Stimulated activated memory B cell treated with anti-CD40 and anti-IgM and Interleukin-4, amounts not matched to agents 10 μg/mL and 1 μg/mL and 100 μg/mL, for 72 hours (primary cell): ENCODE measurements at places on chromosomes 7 and 10.

DNA sequence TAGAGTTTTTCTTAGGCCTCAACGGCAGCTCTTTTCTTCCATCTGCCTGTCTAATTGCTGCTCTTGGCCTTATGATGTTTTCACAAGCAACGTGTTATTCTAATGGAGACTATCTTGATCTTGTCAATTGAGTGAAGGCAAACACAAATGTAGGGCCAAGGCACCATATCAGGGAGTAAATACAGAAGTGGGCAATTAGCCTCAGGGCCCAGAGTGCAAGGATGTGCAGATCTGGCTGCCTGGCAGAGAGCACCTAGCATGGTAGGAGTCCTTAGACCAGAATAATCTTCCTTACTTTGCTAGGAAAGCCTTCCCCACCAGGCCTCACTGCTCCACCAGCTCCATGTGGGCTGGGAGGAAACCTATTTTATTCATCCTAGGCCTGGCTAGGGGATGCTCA lies 590.9 kb downstream of the LRMDA start:
- ATAC-seq = no peak

DNA sequence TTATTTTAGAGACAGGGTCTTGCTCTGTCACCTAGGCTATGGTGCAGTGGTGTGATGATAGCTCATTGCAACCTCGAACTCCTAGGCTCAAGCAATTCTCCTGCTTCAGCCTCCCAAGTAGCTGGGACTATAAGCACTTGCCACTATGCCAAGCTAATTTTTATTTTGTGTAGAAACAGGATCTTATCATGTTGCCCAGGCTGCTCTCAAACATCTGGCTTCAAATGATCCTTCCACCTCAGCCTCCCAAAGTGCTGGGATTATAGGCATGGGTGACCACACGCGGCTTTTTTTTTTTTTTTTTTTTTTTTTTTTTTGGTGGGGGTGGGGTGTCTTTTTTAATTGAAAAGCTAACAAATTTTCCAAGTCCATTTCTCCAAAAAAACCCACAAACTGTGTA lies 18.4 kb downstream of the HPS6 start:
- no peak for ATAC-seq

- no peak for ATAC-seq
Measured at GRCh38 chr7:80206763-80207162, 72.1 kb downstream of the GNAI1 start.

DNA sequence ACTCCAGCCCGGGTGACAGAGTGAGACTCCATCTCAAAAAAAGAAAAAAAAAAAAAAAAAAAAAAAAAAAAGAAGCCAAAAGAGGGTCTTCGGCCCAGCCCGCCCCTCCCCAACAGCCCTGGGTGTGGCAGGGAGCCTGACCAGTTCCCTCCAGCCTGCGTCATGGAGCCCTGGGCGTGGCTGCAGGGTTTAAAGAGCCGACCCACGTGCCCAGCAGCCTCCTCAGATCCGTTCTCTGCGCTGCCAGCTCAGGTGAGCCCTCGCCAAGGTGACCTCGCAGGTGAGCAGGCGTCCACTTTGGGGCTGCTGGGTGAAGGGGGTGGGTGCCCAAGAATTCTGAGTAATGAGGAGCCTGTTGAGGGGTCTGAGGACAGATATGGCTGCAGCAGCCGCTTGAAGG lies at the start of gene FXYD4:
Gene FXYD4 (plus strand): TSS at position 219 of the 400 bp plus-strand sequence. CDS start 2,111 bp downstream, outside the sequence.
- peak; percentile 18 for ATAC-seq

DNA sequence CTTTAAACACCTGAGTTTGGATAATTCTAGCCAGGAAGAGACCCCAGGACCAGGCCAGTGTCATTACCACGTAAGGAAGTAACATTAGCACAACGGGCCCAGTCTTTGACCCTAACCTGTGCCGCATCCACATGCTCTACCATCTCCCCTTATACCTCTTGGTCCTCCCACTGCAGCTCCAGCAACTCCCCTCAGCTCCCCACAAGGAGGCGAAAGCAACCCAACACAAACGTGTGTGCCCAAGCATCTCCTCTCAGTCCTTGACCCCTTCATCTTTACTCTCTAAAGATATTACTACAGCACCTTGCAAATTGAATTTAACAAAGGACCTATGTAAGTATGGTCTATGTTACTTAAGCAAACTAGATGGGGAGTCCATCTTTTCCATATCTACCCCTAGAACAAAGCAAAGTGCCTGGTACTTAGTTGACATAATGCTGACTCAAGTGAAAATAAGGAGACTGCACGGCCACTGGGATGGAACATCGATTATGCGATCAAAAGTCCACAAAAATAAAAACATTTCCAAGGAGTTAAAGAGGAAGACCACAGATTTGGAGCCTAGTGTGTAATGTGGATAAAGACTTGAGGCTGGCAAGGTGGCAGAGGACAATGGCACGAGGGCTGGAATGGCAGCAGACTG lies 147.7 kb downstream of the JAZF1 start:
- no peak for ATAC-seq

GRCh38 chr10:3925184-3925583 lies 140.2 kb upstream of the KLF6 start:
- ATAC-seq = no peak

DNA sequence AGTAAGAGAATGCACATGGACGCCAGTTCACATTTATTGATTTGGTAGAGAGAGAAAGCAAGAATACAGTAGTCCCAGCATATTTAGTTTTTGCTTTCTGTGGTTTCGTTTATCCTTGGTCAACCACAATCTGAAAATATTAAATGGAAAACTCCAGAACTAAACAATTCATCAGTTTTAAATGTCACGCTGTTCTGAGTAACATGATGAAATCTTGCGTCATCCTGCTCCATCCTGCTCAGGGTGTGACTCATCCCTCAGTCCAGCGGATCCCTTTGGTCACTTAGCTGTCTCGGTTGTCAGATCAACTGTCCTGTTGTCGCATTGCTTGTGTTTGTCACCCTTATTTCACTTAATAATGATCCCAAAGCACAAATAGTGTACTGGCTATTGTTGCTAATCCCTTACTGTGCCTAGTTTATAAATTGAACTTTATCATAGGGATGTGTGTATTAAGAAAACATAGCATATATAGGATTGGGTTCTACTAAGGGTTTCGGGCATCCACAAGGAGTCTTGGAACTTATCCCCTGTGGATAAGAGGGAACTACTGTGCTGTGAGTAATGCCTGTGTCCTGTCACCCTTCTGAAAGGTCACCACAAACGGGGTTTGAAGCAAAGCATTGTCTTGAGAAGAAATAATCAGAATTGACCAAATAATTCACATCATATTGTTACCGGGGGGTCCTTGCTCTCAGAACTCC lies 73.6 kb downstream of the OTUD1 start:
- ATAC-seq = no peak

- no peak for ATAC-seq
Measured at GRCh38 chr10:61376908-61377368, 76.2 kb downstream of the TMEM26 start.

DNA sequence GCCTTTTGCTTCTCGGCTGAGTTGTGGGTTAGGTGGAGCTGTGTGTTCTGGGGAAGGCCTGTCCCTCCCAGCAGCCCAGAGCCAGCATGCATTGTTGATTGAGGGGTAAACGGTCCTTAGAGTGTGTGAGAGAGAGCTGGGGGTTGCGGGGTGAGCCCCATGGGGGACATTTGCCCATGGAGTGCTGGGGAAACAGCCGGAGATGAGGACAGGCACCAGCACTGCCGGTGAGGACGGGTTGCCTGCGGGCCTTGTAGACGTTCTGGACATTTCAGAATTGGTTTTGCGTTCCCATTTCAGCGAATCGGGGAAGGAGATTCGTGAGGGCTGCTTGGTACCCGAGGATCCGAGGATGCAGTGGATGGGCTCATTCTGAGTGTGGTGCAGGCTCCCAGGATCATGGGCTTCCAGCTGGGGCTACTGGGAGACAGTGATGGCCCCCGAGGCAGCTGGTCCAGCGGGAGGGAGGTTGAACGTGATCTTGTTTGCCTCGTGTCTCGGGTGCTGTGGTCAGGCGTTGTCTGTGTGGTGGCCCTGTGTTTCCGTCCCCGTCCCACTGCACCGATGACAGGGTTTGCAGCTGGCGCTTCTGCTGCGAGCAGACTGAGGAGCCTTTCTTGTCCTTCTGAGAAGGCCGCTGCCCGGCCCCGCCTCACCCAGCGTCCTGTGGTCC lies 113.9 kb downstream of the CYTH3 start:
- ATAC-seq = no peak

GRCh38 chr7:155452505-155453295 lies 5.2 kb upstream of the EN2 start:
- ATAC-seq = no peak

DNA sequence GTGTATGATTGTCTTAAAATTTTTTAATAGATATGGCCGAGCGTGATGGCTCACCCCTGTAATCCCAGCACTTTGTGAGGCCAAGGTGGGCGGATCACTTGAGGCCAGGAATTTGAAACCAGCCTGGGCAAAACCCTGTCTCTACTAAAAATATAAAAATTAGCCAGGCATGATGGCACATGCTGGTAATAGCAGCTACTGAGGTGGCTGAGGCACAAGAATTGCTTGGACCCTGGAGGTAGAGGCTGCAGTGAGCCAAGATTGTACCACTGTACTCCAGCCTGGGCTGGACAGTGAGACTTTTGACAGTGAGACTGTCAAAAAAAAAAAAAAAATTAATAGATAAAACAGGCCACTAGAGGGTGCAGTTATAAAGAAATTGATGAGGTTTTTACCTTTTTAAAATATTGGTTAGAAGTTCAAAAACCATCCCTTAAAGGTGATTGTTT lies 20.5 kb downstream of the NOM1 start:
- ATAC-seq = no peak
